RWPE2 (cell line): ENCODE measurements at places on chromosomes 6 and 20.

DNA sequence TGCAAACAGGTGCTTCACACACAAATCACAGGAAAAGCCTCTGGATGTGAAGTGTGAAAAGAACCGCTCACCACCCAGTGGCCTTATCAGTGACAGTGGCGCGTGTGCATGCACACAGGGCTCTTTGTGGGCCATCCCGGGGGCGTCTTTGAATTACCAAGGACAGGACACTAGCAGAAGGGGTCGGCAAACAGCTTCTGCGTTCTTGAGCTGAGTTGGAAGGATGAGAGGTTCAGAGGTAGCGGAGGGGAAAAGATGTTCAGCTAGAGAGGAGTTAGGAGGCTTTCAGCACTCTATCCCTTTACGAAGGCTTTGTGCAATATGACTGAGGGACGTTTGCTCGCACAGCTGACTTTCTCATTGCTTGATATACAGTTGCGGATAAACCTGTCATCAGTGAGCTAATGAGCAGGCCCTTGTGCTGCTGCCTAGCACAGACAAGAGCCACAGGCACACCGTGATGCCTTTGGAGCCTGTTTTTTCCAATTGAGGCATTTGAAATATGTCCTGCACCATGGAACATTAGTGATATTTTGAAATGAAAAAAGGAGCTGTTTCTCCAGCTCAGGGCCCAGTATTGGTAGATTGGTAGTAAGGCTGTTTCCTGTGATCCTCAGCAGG, 83.1 kb downstream of the IYD start:
- no peak for DNase-seq

GRCh38 chr6:25537349-25538018, 114.5 kb upstream of the SCGN start:
- DNase-seq, result no peak

DNA sequence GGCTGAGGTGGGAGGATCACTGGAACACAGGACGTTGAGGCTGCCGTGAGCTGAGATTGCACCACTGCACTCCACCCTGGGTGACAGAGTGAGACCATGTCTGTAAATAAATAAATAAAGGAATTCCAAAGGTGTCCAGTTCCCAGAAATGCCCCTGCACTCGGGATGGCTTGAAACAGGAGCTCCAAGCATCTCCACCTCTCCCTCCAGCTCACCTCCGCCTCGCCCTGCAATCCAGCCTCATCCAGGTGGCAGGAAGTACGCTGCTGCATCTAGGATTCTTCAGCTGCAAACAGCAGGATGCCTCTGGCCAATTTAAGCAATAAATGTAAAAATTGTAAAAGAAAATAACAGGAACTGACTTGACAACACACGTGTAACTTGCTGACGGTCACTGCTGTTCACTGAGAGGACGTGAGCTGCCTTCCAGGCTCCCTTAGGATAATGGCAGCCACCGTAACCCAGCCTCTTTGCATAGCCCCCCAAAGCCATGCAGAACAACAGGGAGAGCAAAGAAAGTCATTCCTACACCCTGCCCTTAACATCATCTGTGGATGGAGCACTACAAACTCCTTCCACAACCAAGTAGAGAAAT, 11.4 kb upstream of the GRM4 start:
- DNase-seq, result peak; percentile 25

DNA sequence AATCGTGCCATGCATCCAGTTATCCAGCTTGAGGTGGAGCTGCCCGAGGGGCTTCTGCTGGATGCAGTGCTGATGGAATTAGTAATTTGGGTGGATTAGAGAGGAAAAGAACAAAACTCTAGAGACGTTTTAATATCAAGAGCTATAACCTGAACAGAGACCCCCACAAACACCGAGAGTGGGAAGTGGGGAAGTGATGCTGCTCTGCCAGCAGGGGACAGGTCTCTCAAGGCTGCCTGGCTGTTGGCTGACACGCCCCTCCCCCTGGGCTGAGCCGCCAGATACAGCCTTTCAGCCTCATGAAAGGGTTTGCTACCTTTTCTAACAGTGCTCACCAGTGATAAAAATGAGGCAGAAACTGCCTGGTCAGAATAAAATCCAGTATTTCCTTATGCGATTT, 9.6 kb downstream of the LEMD2 start:
- no peak for DNase-seq

- DNase-seq, result no peak
Observed at GRCh38 chr6:140923048-140923447, 1209.7 kb upstream of the GJE1 start.

DNA sequence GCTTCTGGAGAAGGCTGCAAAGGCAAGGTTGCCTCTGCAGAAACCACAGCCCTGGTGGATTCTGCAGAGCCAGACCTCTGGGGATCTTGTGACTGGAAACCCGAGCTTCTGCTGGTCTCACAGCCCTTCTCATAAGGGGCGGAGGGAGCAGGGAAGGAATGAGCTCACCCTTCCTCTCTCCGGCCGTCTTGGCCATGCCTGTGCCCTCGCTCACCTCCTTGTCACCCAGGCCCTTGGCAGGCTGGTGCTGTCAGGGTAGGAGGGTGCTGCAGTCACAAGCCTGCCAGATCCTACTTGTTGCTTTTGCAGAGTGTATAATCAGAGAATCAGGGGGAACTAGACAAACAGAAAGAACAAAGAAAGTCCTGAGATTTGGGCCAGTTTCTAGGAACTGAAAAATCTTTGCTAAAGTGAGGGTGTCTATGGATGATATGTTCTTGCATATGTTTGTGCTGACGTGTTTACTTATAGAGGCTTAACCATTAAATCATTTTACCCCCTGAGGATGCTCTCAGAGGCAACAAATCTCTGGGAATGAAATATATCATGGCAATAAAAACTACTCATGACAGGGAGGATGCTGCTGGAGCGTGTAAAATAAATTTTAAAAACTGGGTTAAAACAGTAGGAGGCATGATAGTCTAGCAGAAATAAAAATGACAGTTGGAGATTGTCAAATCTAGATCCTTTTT, 244.9 kb upstream of the SOX4 start:
- no peak for DNase-seq

DNA sequence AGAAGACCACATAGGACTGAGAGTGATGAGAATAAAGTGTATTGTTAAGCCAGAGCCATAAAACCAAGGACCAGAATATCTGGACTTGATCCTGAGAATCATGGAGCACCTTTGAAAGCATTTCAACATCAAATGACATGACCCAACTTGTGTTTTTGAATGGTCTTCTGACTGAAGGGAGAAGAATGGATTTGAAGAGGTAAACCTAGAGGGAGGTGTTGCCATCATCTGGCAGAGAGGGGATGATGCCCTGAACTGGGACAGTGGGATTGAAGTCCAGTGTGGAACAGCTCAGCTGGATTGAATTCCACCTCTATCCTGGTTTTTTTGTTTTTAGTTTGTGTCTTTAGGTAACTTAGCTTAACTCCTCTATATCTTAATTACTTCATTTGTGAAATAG, 570.0 kb downstream of the TBC1D32 start:
- no peak for DNase-seq

- DNase-seq, result no peak
Observed at GRCh38 chr6:167140589-167141474, 16.9 kb downstream of the GPR31 start.

GRCh38 chr6:84428300-84428907, 201.0 kb upstream of the CEP162 start:
- no peak for DNase-seq

DNA sequence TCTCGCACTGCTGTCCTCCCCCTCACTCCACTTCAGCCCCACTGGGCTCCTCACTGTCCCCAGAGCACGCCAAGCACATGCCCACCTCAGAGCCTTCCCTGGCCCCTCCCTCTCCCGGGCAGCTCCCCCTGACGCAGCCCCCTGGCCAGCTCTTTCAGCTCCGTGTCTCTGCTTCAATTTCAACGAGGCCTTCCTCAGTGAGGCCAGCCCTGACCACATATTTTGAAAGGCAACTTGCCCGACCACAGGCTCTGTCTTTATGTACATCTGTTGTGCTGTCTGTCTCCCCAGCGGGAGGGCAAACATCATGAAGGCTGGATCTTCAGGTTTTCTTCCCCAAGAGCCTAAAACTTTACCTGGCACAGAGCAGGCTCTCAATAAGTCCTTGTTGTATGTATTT, 44.6 kb downstream of the JPH2 start:
- no peak for DNase-seq

- no peak for DNase-seq
Observed at GRCh38 chr6:135667691-135668455, 170.3 kb upstream of the AHI1 start.

GRCh38 chr6:144488590-144488989, 203.5 kb downstream of the UTRN start:
- no peak for DNase-seq

DNA sequence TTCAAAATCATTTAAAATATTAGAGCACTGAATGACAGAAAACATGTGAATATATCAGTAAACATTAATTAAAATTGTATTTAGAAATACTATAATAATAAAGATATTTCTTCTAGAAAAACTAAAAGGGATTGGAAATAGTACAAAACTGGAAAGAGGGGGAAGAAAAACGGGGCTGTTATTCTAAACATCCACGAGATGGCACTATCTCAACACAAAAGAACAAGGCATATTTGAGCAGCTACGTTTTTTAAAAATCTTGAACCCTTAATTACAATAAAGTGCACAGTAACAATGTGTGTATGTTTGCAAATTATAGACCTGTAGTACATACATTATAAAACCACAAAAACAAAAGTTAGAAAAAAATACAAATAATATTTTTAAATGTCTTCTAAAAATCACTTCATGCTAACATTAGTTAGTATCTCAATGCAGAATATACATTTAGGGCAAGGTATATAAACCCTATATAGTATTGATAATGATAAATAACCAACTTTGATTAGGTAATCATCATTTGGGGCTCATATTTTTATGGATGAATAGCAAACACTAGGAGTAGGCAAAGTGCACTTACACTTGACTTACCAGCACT, 42.5 kb upstream of the PNISR start:
- DNase-seq, result no peak

DNA sequence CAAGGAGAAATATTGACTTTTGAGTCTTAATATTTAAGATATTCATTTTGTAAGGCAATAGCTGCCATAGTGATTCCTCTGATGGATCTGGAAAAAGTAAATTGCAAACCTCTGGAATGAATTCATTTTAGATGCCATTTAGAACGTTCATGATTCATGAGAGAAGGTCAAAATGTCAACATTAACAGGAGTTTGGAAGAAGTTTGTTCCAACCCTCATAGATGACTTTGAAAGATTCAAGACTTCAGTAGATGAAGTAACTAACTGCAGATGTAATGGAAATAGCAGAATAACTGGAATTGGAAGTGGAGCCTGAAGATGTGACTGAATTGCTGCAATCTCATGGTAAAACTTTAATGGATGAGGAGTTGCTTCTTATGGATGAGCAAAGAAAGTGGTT, 100.9 kb upstream of the CCN2 start:
- DNase-seq, result no peak

GRCh38 chr20:4244700-4245485, 229.5 kb upstream of the RNF24 start:
- no peak for DNase-seq

DNA sequence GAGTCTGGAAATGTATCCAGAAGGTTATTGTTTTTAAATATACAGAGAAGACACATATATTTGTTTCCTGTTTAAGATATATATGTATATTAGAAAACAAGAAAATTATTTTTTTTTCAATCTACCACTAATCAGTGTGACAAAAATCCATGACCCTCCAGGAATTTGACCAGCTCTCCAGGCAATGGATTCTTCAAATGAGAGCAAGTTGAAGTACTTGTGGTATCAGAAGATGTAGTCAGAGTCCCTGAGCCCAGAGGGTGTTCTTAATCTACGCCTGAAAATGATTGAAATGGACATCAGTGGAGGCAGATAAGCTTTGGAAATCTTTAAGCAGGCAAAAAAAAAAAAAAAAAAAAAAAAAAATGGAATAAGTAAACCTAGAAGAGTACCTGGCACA, 186.5 kb upstream of the QKI start:
- DNase-seq, result no peak

- DNase-seq, result no peak
Observed at GRCh38 chr6:5084360-5084780, 771 bp upstream of the PPP1R3G start.

GRCh38 chr6:150934380-150934779, 68.9 kb downstream of the MTHFD1L start:
- DNase-seq, result no peak

DNA sequence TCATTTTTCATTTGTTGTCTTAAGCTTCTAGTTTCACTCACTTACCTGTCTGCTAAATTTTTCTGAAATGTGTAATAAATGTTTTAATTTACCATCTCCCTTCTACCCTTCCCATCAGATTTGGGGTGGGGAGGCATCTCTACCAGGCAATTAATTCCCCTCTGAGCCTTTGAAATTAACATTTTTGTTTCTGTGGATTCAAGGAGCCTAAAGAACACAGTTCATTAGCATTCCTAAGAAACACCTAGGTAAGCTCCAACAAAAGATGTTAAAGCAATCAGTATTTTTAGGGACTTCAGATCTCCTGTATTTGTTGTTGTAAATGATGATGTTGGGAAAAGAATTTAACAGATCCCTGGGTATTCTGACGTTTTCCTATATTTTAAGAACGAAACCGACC, 6.6 kb downstream of the TOP1 start:
- no peak for DNase-seq

GRCh38 chr20:62824476-62825332, 7.9 kb downstream of the COL9A3 start:
- no peak for DNase-seq

DNA sequence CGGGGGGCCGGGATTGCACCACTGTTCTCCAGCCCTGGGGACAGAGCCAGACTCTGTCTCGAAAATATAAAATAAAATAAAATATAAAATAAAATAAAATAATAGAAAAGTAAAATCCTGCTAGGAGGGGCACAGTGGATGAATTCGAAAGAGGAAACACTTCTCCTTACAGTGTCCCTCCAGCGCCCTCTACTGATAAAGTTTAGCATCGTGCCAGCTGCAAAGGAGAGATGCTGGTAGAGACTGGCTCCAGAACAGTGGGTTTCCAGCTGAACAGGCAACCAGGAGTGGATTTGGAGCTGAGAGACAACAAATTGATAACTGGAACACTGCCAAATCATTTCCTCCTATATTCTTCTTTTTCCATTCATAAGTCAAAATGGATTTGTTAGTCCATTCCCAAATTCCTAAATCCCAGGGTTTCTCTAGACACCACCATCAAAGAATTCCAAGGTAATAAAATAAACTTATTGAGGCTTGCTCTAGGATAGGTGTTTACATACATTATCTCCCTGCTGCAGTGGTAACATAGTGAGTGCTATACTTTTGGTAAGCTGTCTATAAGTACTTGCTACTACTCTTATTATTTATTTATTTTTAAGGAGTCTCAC, 31.7 kb upstream of the TBPL1 start:
- no peak for DNase-seq

DNA sequence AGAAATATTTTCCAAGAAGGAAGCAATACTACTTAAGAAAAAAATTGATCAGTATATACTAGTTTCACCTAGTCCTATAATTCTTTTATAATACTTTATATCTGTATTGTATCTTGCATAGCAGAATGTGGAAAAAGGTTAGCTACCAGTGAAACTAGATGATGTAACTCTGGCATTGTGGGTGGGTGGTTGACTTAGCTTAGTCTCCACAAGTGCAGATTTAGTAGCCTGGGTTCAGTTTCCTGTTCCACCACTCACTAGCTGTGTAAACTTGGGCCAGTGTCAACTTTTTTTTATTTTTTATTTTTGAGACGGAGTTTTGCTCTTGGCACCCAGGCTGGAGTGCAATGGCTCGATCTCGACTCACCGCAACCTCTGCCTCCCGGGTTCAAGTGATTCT, 2.0 kb downstream of the MUC21 start:
- no peak for DNase-seq
